ENCODE measurements at places on chromosomes 3 and 15.

GRCh38 chr3:70137366-70137765 lies 137.8 kb downstream of the SAMMSON start:
- no peak for DNase-seq

- DNase-seq, result peak; percentile 18
Observed at GRCh38 chr3:90015688-90016356, 908.4 kb downstream of the EPHA3 start.

DNA sequence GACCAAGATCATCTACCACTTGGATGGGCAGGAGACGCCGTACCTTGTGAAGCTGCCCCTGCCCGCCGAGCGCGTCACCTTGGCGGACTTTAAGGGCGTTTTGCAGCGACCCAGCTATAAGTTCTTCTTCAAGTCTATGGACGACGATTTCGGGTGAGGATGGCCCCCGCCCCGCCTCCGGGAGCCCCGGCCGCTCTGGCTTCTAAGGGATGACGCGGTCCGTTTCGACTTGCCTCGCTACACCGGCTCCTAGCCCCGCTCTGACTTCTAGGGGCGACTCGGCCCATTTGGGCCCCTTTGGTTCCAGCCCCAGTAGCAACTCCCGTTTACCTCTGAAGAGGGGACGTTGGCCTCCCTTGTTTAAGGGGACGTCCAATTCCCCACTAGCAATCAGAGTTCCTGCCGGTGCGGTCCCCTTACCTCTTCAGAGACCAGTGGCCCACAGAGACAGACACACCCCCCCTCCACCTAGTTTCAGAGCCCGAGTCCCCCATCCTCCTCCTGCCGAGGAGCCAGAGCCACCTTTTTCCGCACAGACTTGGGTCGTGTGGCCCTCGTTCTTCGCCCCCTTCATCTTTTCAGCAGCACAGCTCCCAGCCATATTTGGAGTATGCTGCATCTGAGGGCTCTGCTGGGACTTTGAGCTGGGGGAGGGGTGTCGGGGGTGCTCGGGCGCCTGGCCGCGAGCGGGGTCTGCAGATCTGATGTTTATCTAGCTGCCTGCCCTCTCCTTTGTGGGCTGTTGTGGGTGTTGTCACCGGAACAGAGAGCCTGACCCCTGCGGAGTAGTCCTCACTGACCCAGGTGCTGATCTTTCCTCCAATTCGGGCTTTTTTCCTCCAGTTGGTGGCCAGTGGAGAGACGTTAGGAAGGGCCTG lies 706 bp downstream of the DVL3 start:
- DNase-seq, result peak; percentile 72

GRCh38 chr3:74139648-74140047 lies 474.8 kb downstream of the CNTN3 start:
- DNase-seq, result peak; percentile 56

DNA sequence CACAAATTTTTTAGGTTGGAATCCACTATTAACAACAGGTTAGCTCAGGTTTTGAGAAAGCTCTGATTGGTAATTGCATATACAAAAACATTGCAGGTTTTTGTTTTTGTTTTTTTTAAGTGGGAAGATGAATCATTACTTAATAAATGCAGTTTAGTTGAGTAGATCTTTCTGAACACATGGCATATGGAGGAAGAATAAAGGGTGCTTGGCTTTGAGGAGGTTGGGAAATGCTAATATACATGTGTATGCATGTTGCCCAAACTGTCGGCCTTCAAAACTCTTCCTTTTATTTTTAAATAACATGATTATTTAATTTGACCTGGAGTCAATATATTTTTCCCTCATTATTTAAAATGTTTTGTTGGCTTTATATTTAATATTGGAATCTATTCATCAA lies 32.8 kb downstream of the ZBTB38 start:
- peak; percentile 14 for DNase-seq

- no peak for DNase-seq
Observed at GRCh38 chr3:117645561-117646242, 936.1 kb downstream of the TUSC7 start.

DNA sequence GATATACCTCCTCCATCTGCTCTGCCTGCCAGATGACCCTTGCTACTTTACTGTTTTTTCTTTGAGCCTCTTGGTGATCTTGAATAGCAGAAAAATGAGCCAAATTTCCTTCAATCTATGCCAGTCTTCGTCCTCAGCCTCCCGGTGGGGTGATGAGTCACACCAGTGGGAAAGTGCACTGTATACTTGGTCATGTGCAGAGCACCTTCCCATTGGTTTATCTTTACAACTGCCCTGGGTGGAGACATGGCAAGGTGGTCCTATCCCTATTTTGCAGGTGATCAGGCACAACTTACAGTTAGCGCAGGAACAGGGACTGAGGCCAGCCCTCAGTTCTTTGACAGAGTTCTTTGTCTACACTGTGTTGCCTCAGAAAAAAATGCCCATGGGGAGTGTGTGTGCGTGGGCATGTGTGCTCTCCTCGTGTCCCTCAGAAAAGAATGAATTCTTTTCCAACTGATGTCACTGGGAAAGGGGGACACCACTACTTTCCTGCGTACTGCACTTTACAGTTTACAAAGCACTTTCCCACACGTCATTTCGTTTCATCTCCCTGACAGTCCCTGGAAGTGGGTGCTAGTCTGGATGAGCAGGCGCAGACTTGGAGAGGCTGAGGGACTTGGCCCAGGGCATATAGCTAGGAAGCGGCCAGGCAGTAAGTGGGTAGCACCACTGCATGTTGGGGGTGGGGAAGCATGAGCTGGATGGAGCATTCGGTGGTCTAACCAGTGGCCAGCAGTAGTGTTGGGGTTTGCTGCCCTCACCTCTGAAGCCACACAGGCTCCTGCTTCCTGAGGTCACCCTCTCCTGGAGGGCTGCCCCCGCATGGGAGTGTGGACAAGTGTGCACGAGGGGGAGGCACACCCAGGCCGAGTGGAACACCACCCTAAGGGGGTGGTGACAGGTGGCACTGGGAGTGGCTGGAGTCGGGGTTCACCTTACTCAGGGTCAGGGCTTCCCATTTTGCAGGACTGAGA lies 24.1 kb downstream of the SMAD3 start:
- DNase-seq, result no peak

DNA sequence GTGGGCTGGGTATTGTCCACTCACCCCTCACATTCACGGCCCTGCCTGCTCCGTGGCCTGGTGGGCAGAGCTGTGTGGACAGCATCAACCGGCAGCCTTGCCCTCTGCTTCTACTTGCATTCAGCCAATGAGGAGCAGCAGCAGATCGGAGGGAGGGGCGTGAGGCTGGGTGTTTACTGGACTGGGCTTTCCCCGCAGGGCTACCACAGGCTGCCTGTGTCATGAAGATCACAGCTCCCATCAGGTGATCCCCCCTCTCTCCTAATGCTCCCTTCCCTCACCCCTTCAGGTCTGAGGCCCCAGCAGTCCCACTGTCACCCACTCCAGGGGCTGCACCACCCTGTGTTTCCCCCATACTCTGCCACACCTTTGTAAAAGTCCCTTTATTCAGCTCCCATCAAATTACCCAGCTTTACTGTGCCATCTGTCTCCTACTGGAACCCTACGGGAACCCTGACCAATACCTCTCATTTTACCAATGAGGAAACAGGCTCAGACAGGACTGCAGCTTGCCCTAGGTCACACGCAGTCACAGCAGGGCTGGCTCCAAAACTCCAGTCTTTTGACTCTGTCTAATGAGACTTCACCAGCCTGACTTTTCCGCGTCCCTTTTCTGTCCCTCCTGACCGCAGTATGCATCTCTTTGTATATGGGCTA lies 81.1 kb downstream of the MEGF11 start:
- DNase-seq, result peak; percentile 98

- no peak for DNase-seq
Observed at GRCh38 chr3:123949641-123950040, 11.4 kb downstream of the CCDC14 start.

DNA sequence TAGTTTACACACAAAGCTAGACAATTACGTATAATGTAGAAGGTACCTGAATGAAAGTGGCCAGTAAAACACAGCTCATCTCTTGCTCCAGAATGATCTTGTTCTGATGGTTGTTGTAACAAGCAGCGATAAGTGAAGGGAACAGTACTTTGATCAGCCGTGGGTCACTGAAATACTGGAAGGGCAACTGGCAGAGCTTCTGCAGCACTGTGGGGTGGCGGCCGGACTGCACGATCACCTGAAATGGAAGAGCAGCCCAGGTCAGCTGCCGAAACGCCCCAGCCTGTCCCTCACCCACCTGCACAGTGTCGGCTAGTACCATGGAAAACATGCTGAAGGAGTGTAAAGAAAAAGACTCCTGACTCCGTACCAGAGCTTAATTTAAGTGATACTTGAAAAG lies 17.3 kb downstream of the ISL2 start:
- peak; percentile 58 for DNase-seq

DNA sequence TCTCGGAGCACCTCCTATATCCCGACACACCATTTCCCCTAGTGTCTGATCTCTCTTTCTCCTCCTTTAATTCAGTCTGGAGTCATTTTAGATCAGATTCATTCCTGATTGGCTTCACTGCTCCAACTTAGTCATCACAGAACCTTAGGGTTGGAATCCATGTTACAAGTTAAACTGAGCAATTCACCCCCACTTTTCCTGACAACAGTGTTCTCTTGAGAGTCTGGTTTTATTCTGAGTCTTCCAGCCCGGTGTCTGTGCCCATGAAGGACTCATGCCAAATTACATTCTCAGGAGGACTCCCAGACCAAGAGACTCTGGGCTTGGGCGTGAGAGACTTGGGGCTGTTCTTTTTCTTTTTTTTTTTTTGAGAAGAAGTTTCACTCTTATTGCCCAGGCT lies 57.5 kb downstream of the LPP start:
- no peak for DNase-seq

GRCh38 chr3:71955240-71956068 lies 170.5 kb upstream of the PROK2 start:
- DNase-seq, result peak; percentile 92
